AG04449 (cell line): ENCODE measurements at places on chromosomes 16 and 17.

DNA sequence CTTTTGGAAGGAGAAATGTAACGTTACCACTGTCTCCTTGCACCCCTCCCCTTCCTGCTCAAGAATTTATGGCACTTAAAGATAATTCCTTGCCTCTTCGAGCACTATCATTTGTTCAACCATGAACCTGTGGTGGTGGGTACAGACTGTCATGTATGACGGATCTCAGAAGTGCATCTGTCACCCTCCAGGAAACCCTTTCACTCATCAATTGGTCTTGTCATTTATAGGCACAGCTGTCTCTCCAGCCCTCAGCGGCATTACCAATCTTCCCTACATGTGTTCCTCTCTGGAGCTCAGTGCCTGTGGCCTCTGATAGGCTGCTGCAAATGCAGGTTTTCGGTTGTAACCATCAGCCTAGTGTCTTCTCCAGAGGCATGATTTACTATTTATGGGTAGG, 15.0 kb downstream of the CNTNAP4 start:
- DNase-seq = no peak

DNA sequence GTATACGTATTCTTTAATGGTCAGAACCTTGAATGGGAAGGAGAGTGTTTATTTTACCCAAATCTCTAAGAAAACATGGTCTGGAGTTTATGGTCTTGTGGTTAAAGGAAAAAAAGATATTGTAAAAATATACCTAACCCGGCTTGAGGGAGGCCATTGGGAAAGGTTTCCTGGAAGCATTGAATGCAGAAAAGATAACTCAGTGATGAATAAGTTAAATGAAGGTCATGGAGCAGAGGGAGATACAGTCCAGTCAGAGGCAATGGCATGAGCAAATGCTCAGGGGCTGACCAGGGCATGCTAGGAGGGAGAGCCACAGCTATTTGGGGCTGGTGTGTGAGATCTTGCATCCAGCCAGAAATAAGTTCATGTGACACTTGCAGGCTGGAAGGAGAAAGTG, 430.4 kb upstream of the CDH5 start:
- no peak for DNase-seq

DNA sequence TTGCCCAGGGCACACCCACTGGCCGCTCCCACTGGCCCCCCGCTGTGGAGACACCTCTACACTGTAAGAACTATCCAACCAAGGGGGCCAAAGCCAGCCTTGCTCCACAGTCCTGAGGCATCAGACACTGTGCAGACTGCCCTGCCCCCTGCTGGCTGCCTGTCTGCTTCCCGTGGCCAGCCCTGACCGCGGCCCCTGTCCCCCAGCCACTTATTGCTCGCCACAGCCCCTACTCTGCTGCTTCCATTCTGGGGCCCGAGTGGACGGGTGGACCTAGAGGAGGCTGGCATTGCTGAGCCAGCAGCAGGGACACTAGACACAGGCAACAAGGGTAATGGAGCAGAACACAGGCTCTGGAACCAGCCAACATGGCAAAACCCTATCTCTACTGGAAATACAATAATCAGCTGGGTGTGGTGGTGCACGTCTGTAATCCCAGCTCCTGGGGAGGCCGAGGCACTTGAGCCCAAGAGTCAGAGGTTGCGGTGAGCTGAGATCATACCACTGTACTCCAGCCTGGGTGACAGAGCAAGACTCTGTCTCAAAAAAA, 19.7 kb upstream of the LRRC37A3 start:
- no peak for DNase-seq

- DNase-seq = no peak
These were observed 123.0 kb downstream of the CHD9NB start for GRCh38 chr16:52929478-52930400.

DNA sequence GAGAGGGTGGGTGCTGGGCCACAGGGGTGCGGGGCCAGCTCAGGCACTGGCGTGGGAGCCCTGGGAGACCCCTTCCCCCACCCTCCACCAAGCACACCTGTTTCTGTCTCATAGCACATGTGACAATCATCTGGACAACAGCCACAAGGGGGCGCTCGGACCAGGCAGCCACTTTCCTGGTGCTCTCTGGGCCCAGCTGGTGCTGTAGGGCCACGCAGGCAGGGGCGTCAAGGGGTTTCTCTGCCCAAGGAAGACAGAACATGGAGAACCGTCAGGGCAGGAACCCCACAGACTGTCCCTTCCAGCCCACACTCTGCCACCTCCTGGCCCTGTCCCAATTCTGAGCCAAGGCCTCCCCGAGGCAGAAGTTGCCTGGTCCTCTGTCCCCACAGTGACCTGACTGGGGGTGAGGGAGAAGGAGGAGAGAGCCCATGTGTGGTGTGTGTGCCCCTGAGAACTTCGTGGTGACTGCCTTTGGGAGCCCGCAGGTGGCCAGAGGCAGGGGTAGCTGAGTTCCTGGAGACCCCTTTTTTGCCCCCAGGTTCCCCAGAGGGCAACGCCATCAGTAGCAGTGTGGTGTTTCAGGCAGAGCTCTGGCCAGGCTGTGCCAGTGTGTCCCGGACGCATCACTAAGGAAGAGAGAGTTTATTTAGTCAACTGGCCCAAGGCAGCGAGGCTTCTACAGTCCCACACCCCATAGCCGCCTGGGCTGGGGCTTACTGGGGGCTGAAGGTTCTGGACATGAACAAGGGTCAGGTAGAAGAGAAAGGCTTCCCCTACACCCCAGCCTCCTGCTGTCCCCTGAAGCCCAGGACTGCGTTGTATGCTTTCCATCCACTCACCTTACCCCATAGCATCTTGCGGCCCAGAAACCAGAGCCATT, 3.1 kb upstream of the SETD6 start:
- DNase-seq = no peak

DNA sequence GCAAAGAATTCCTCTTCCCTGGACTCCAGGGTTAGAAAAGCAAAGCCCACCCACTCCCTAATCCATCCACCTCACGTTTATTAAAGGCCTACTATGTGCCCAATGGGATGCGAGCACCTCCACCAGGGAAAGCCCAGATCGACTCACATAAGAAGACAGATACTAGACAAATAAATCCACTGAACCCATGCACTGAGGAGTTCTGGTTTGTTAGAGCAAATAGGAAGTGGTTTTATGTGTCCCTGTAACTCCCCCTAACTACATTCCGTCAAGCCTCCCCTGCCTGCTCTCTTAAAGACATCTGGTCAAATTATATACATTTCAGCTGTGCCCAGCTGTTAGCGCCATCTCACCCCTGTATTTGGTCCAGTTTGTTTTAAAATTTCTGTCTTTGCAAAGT, 218.5 kb upstream of the RPL38 start:
- DNase-seq = no peak

DNA sequence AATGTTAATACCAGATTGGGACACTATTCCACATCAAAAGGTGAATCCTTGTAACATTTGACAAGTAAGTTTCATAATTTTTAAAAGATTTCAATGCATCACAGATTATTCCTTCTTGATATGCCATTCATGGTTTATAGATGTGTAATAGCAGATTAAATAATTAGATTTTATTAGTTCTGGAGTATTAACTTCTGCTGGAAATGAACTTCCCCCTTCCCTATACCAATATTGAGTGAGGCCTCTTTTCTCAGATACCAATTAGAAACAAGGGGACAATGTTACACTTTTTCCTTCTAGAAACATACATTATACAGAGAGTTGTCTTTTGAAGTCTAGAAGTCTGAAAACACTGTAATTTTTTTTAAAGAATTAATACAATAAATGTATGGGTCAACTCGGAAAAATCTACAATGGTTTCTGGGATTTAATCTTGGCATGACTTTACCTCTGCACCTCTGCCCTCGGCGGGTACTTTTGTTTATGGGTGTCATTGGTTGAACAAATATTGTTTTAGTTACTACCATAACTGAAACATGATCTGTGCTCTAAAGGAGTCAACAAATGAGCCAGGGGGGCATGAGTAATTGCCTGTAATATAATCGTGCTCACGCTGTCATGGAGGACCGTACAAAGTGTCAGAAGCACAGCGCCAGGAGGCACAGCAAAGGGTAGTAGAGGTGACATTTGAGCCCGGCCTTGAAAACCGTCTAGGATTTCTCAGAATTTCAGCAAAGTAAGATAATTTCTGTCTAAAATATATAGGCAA, 8.2 kb downstream of the LRRC37B start:
- DNase-seq = no peak
